Activated CD4-positive, alpha-beta T cell treated with anti-CD3 and anti-CD28 coated beads, Interleukin-2, amount 10 ng/mL, durations not matched to agents 7 days and 5 days (primary cell): ENCODE measurements at places on chromosomes 4 and X. TPM values are rescaled to one million over a fixed set of nuclear protein-coding genes. Genes with fewer than 3 reads are reported as not detected.

The INTU gene
- not detected for total RNA-seq

The MTMR8 gene
- total RNA-seq, result 4.9 TPM

The PCYT1B gene
- not detected for total RNA-seq

The CC2D2A gene
- not detected for total RNA-seq

The SPANXN1 gene
- not detected for total RNA-seq

The RIBC1 gene
- 1.4 TPM for total RNA-seq

The RENBP gene
- total RNA-seq, result 14.2 TPM

The RTL3 gene
- total RNA-seq, result not detected

The COX18 gene
- 13.3 TPM for total RNA-seq

The TRPC5OS gene
- total RNA-seq, result not detected

DNA sequence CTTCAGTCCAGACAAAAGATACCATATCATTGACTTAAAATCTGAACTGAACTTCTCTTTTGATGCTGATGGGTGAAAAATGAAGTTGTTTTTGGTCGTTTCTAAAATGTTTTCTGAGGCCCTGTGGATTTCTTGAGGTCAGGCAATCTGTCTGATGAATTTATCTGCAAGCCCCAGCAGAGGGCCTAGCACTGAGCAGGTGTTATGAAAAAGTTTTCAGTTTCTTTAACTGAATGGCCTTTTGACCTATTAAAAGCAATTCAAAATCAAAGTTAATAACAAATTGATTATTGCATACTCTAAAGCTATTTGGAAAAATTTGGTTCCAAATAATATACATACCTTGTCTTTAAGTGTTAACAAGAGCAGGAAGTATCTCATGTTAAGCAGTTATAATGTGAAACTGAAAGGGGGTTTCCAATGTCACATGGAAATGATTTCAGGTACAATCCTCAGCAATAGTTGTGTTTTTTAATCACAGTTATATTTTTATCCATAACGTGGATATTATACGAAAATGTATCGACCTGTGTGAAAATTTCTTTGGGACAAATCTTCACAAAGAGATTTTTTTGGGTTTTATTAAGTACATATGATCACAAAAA is 285.0 kb downstream of the SPANXN1 start:
- no peak for DNase-seq

DNA sequence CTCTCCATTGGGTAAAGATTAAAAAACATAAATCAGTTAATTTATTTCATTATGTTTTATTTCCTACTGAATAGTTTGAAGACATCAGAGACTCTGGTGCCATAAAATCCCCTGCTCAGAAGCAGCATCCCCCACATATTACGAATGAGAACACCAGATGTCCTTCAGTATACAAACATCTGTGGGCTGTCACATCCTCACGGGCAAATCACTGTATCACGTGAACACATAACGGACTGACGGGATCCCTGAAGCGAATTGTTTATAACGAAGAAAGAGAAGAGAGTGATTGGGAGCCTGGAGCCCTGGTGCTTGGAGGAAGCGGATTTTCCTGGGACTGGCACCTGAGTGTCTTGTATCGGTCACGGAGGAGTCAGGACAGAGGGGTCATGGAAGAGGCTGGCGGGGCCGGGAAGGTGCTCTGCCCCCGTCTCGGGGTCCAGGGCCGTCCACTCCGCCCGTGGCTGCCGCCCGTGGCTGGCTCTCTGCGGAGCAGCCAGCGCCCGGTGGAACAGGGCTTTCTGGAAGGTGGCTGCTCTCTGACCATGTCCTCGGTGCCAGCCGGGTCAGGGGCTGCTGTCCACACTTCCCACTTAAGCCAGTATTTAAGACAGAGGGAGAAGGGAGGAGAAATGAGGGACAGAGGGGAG is 452.7 kb upstream of the FAT1 start:
- no peak for DNase-seq

- peak; percentile 18 for DNase-seq
Observed at GRCh38 chrX:16786791-16787735, 797 bp downstream of the TXLNG start.

DNA sequence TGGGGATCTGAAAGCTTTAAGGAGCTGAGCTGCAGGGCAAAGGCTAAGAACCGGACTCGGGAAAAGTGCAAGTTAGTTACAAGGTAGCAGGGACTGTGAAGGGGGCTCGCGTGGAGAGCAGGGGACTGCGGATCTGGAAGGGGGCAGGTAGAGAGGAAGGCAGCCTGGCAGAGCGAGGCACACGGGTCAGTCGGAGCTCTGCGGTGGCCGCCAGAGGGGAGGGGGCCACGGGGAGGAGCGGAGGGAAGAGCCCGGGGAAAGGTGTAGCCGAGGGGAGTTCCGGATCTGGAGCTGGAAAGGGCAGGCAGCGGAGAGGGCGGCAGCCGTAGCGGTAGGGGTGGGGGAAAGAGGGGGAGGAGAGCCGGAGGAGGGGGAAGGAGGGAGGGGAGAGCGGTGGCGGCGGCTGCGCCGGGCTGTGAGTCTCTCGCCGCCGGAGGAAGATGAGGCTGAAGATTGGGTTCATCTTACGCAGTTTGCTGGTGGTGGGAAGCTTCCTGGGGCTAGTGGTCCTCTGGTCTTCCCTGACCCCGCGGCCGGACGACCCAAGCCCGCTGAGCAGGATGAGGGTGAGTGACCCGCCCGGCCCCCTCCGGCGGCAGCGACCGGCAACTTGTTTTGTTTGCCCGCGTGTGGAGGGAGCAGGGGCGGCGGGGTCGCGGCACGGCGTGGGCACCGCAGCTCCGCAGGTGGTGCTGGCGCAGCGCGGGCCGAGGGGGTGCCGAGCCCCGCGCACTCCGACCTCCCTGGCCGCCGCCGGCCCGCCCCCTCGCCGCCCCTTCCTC is at the start of gene GALNT7:
Gene GALNT7 (plus strand): TSS at position 416 of the 782 bp plus-strand sequence. CDS start 25 bp downstream, at position 441.
- peak; percentile 72 for DNase-seq

DNA sequence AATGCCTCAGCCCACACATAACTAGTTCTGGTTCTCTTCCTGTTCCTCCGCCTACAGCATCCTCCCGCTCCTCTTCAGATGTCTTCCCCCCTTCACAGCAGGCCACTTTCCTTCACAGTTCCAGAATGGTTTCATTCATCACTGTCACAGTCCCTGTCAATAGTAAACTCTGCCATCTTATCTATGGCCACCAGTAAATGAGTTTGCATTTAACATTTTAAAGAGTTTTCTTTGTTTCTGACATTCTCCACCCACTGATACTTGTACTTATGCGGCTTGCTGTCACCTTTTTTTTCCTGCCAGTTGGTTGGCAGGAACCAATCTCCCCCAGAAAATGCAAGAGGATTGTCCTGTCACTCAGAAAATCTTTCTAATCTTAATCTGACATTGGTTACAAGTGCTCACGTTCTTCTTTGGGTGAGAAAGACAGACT is 114.1 kb downstream of the GLUD2 start:
- DNase-seq, result no peak

GRCh38 chrX:104166735-104167436 is 633 bp downstream of the FAM199X start:
- DNase-seq, result no peak

- DNase-seq, result no peak
Observed at GRCh38 chrX:33831211-33831610, 300.9 kb downstream of the FAM47A start.

DNA sequence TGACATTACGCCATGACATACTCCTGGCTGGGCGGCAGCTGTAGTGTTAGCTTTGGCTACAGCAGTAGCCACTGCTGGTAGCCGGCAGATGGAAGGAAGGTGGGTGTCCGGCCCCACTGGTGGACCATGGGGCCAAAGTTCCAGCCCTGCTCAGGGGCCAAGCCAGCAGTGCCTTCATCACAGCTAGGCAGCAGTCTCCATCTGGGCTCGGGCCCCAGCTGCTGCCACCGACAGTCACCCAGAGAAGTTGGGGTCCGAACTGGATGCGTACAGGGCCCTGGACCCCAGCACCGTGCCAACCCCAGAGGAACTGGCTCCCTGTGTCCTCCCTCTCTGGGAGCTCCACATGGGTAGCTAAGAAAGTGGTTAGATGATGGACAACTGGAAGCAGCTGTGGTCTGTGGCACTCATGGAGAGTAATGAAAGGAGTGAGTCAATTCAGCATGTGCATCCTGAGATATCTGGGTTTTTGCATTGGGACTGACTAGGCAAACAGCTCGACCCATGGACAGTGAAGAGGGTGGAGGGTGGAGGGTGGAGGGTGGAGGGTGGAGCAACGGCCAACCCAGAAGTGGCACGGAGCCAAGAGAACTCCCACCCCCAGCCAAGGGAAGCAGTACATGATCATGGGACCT is 366.6 kb upstream of the GRIA3 start:
- no peak for DNase-seq

DNA sequence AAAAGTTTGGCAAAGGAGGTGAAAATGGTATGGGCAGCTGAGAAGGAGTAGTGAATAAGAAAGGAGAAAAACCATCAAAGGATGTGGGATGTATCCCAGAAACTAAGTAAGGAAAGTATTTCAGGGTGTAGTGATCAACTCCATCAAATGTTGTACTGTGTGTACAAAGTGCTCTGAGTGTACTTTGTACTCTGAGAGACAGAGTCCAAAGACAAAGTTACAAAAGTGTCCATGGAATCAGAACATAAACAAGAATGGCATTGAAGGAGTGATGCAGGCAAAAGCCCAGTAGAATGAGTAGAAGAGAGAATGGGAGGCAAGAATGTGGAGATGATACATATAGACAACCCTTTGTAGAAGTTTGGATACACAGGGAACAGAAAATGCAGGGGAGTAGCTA is 12.3 kb upstream of the PGRMC1 start:
- DNase-seq, result no peak

- no peak for DNase-seq
Observed at GRCh38 chr4:123748806-123749205, 352.2 kb downstream of the SPRY1 start.

- no peak for DNase-seq
Observed at GRCh38 chrX:69793260-69793935, 177.5 kb downstream of the EDA start.

DNA sequence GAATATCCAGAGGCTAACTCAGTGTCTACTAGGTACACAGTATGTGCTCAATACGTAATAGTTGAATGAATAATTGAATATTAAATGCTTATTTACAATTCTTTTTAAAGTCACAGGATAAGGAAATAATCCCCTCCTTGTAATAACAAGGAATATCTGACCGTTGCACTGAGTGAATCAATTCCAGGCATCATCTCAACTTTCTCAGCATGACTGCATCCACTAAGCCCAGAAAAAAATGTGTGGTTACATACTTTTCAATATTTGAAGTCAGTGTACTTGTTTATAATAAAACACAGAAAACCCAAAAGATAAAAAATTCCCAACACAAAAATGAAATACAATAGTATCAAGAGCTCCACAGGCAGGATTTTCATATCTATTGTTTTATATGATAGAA is 105.4 kb downstream of the TMEM144 start:
- no peak for DNase-seq

GRCh38 chrX:16138108-16138427 is 14.7 kb downstream of the GRPR start:
- DNase-seq, result no peak

DNA sequence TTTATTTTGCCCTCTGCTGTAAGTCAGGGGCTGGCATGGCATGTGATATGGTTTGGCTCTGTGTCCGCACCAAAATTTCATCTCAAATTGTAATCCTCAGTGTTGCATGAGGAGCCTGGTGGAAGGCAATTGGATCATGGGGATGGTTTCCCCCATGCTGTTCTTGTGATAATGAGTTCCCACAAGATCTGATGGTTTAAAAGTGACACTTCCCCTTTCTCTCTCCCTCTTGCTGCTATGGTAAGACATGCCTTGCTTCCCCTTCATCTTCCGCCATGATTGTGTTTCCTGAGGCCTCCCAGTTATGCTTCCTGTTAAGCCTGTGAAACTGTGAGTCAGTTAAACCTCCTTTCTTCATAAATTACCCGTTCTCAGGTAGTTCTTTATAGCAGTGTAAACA is 72.0 kb upstream of the MSX1 start:
- no peak for DNase-seq

DNA sequence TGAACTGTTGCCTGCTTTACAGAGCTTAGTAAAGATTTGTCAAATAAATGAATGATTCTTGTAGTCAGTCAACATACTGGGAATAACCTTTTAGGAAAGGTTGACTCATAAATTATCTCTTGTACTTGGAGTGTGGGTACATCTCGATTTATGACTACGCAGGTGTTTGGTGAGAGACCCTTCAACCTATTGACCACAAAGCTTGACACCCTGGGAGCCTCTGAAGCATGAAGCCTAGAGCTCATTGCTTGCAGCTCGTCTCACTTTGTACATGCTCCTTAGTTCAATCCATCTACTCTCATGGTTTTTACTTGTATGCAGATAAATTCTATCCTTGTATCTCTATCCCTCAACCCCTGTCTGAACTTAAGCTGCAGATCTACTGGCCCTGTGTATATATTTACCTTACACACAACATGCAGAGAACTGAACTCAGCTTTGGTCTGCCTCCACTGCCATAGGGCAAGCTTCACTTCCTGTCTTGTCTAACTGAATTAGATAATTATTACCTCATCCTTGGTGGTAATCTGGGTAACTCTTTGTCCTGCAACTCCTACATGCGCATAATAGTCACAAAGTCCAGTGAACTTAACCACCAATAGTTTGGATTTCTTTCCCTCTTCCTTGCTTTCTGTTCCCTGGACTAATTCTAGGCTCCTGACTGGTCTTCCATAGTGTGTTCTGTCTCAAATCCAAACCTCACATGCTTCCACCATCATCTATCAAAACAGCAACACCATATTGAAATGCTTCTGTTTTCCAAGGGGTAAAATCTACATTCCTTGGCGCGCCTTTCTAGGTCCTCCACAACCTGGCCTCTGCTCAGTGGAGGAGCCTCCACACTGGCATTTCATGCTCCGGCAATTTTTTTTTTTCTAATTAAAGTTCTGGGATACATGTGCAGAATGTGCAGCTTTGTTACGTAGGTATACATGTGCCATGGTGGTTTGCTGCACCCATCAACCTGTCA is 32.2 kb upstream of the FAT1 start:
- DNase-seq, result no peak

DNA sequence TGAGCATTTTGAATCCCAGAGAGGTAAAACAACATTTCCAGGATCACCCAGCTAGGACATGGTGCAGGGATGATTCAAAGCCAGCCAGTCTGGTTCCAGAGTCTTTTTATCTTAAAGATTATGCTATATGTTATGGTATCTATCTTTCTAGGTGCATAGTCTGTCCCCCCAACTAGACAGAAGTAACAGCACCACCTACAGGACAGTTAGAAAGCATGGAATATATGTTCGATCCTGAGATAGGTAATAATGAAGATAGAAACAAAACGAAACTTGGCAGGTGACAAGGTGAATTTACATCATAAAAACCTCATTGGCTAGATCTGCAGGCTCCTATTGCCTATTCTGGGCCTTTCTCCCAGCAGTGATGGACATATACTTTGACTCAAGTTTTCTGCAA is 723.2 kb downstream of the SMARCA1 start:
- DNase-seq, result no peak

GRCh38 chr4:78296261-78296660 is 239.1 kb downstream of the FRAS1 start:
- no peak for DNase-seq
